ENCODE measurements at places on chromosomes 11 and 22. TPM values are rescaled to one million over a fixed set of nuclear protein-coding genes. Genes with fewer than 3 reads are reported as not detected.
A peak's percentile ranks its signal among the peaks of the same experiment; 100 is the strongest.

DNA sequence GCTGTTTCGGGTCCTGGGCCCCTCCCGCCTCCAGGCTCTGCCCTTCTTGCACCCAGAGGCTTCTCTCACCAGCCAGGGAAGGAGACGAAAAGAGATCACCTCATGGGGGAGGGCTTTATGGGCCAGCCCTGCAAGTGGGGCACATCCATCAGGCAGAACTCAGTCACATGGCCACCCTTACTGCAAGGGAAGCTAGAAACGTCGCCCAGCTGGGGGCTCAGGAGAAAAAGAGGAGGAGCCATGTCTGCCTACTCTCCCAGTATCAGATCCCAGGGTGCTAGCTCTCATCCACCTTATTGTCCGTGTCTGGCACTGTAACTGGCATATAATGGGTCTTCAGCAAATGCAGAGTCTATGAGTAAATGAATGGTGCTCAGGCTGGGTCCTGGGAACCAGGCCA, 24.2 kb downstream of the MFNG start:
- DNase-seq, result no peak

GRCh38 chr11:9138612-9139579, 47.5 kb upstream of the SCUBE2 start:
- no peak for DNase-seq

DNA sequence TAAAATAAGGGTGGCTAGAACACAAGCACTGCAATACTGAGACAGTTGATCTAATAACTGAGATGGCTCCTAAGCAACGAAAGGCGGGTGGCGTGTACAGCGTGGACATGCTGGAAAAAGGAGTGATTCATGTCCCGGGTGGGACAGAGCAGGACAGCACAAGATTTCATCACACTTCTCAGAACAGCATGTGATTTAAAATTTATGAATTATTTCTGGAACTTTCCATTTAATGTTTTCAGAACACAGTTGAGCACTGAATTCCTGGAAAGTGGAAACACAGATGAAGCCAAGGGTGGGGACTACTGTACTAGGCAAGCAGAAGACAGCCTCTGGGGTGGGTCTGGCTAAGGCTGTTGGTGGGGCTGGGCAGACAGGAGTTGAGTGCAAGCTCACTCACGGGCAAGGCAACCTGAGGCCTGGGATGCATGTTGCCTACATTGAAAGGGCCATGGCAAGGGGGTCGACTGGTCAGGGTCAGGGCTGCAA, 165.6 kb upstream of the DDI1 start:
- peak; percentile 56 for DNase-seq

GRCh38 chr11:69210310-69211035, 54.7 kb downstream of the SMIM38 start:
- DNase-seq, result no peak

TTC28 gene
- 30.7 TPM for polyA plus RNA-seq

- no peak for DNase-seq
Observed at GRCh38 chr22:42443240-42444076, 11.3 kb upstream of the NFAM1 start.

Data from hindlimb muscle (tissue), 1 donor.